C1 segment of cervical spinal cord (tissue), 14 donors: ENCODE measurements at places on chromosomes 2 and 18.

DNA sequence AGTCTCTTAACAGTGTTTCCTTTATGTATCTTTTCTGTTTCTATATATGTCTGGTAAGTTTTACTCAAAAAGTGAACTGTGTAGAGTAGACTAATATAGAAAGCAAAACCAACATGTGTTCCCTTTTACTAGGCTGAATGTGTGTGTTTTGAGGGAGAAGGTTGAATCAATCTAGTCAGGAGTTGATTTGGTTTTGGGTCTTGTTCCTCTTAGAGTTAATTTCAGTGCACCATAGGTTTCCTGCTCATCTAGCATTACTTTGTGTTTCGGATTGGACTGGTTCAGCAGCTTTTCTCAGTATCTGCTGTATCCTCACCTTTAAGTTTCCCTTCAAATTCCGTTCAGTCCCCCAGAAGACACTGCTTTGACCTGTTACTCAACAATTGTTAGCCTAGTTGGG is 52.0 kb upstream of the TRIM43 start:
- no peak for DNase-seq

DNA sequence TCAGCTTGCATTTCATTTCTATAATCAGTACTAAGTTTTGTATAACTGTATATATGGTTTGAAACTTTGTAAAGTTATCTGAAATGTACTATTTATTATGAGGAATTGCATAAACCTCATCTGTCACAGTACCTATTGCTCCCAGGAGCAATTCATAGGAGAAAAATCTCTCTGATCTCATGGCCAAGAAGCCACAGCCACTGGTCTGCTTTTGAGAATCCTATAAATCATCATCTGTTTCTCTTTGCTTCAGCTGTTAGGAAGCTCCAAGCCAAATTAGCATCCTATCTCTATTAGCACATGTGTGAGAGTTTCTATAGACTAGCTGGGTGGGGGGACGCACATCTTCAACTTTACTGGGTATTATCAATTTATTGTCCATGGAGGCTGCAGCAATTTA is 210.3 kb downstream of the CYP26B1 start:
- DNase-seq, result no peak

DNA sequence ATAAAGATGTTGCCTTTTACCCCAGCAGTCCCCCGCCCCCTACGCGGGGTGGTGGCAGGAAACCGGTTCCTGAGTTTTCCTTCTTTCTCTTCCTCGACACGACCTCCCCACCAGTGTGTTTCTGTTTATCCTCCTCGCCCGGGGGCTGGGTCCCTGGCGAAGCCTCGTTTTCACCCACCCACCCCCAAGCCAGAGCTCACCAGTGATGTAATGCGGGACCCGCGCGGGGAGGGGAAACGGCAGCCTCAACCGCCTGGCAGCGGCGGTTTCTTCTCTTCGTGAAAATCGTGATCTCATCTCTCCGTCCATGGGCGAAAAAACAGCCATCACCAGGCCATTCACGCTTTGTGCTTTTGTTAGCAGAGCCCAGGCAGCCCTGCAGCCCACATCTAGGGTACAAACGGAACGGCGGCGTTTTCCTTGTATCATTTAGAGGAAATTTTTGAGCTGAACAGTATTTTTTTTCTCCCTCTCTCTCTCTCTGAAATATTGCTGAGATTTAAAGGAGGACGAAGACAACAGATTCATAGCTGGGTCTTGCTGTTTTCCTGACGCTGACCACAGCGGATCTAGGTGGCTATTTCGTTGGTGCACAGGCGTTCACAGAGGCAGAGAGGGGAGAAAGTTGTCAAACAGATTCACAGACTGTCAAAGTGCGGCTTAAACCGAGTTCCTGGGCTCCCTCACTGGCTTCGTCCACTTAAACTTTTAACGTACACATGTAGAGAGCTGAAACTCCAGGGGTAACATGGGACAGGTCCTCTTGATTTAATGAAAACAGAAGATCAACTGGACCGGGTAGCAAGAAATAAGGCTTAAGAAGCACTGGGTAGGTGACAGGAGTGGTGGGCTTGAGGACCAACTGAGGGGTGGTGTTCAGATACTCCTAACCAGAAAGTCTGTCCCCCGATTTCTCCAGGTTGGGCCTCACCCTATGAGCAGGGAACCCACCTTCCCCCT is 21.9 kb upstream of the PAX3 start:
- no peak for DNase-seq

DNA sequence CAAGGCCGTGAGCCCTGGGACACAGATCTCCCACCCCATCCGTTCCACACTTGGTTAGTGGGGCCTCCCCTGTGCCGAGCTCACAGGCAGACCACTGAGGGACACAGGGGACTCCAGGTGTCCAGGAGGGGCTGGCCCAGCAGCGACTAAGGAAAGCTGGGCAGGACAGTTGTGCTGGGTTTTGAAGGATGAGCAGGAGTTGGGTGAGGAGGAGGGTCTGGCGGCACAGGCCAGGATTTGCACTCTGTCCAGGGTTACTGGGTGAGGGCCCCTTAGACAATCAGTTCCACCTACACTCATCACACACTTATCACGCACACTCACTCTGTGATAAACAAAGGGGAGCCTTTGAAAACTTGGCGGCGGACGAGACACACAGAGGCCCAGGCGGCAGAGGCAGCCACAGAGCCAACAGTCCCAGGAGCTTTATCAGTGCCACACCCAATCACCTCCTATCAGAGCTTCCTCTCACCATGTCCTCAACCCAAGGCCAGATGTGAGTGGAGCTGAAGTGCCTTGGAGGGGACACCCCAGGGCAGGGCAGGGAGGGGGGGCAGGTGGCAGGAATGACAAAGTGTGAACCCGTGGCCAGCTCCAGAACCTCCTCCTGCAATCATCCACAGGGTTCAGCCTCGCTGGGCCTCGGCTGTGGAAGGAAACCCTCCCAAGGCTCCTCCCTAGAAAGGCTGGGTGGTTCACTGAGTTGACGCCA is 26.6 kb downstream of the BIN1 start:
- DNase-seq, result no peak

GRCh38 chr18:80175451-80176204 is 66.6 kb downstream of the ADNP2 start:
- DNase-seq, result no peak

GRCh38 chr18:55529581-55529980 is 58.4 kb downstream of the TCF4 start:
- no peak for DNase-seq

GRCh38 chr2:217242947-217243346 is 383.1 kb upstream of the TNP1 start:
- DNase-seq, result no peak

DNA sequence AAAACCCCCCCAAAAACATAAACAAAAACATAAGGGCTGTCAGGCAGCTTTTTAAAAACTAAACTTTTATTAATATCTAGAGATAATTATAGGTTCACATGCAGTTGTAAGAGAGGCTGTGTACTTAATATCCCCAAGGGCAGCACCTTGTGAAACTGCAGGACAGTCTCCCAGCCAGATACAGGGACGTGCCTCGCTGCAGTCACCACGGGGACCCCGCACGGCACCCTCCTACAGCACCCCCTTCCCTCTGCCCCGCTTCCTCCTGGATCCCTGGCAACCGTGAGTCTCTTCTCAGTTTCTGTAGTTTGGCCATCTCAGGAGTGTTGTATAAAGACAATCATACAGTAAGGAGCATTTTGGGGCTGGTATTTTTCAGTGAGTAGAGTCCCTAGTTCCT is 6.8 kb upstream of the COLEC11 start:
- DNase-seq, result no peak

DNA sequence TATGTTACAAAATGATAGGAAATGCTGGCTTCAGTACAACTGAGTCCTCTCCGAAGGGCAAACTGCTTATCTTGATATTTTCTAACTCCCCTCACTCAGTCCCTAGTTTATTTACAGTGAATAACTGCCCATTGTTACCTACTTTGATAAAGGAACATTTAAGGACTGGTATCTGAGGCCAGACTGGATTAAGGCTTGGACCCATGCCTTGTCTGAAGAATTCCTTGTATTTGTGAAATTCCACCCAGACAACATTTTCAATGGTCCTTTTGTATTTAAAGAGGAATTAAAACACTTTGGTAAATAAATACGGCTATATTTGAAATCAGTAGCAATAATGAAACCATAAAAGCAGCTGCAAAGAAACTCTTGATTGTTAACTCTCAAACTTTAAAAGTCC is 58.3 kb downstream of the PELI1 start:
- DNase-seq, result no peak

DNA sequence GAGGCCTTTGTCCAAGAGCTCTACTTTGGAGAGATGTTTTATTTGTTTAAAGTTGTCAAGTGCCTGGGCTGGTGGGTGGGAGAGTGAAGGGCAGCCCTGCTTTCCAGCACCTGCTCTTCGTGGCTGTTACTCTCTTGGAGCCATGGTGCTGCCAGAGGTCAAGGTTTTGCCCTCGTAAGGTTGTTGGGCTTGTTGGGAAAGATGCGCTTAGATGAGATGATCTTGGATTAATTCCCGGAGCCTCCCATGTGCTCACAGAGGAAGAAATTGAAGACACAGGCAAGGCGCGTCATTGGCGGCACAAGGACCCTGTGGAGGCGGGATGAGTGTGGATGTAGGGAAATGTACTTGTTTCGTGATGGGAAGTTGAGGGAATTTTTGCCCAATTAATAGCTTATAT is 27.9 kb downstream of the ZCCHC2 start:
- no peak for DNase-seq

- DNase-seq, result no peak
These were observed 49.2 kb downstream of the MYCN start for GRCh38 chr2:15989559-15989958.

- no peak for DNase-seq
These were observed 690.1 kb upstream of the KLHL29 start for GRCh38 chr2:22694856-22695255.

DNA sequence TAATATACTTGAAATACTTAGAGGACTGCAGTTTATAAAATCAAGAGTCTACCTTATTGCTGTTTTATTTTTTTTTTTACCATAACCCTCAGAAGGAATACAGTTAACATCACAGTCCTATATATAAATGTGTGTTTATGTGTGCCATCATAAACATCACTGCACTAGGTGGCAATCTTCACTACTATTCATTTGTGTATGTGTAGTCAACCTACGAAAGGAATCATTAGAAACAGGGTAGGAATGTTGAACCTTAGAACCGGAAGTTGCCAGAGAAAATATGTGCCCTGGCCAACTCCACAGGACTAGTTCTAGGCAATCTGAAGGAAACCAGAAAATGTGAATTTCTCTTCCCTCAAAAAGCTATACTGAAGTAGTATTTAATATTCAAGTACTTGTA is 3.4 kb downstream of the GEN1 start:
- DNase-seq, result no peak

GRCh38 chr2:136281281-136282114 is 163.5 kb upstream of the CXCR4 start:
- no peak for DNase-seq

DNA sequence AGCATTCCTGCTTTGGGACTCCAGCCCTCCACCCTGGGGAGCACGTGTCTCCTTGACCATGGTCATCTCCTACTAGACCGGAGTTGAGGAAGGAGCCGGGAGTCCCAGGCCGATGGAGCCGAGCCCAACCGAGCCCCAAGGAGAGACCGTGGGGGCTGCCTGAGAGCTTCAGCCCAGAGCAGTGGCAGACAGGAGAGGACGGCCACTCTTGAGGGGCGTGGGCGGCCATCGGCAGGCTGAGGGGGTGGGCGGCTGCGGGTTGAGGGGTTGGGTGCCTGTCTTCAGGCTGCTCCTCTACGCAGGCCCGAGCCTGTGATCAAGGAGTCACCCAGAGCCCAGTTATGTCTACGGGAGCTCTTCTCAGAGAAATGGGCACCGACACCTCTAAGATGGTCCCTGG is 158.7 kb downstream of the PXDN start:
- DNase-seq, result no peak

- no peak for DNase-seq
These were observed 945.0 kb downstream of the SLC4A3 start for GRCh38 chr2:220572385-220572784.

DNA sequence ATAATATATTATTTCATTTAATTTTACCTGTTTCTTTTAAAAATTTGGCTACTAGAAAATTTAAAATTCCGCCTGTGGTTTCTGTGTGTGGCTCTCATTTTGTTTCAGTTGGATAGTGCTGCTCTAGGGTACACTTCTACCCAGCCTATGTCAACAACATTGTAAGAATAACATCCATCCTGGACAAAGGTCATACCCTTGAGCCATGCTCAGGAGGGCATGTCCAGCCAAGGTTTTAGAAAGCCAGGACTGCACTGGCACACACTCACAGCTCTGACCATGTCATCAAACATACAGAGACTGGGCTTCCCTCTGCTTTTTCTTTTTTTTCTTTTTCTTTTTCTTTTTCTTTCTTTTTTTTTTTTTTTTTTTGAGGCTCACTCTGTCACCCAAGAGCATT is 96.1 kb downstream of the CTIF start:
- DNase-seq, result no peak

DNA sequence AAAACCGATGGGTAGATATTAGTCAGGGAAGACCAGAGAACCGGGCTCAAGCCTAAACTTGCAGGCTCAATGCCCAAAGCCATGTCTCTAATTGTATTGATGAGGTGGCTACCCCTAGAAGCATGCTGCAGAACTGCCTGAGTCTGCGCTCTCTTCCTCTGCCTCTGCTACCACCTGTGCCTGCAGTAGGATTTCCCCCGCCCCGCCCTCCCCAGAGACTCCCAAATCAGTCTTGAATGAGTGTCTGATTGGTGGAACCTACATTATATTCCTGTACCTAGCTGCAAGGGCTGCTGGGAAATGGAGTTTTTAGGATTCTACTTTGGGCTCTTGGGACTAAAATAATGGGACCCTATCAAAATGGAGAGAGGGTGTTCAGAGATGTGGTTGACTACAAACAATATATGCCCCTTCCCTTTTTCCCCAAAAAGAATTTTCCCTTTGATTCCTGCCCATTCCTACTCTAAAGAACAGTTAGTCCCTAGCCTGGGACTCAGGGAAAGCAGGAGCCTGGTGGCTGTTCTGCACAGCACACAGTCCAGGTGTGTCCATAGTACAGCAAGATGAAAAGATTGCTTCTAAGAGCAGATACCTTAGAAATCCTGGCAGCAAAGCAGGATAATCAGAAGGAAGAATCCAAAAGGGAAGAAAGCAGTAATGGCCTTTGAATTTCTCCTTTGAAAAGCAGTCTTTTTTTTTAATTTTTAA is 12.5 kb downstream of the GRP start:
- DNase-seq, result no peak

- DNase-seq, result no peak
These were observed 10.1 kb downstream of the SLC9A4 start for GRCh38 chr2:102483086-102483485.

DNA sequence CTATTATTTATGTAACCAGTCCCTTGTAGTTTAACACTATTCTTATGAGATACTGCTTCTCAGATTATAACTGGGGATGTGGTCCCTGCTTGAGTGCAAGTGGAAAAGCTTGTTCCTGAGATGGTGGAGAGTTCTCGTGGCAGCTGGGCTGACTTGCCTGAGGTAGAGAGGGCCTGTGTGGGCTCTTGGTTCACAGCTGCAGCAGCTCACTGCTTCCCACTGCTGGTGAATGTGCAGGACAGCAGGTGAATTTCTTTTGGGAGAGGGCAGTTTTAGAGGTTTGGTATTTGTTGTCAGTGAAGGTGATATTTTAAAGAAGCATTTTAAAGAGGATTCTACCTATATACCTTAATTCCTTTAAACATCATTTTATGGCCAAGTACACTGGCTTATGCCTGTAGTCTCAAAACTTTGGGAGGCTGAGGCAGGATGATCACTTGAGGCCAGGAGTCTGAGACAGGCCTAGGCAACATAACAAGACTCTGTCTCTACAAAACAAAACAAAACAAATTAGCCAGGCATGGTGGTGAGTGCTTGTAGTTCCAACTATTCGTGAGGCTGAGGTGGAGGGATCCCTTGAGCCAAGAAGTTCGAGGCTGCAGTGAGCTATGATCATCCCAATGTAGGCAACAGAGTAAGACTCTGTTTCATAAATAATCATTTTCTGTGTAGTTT is 94.8 kb downstream of the MTA3 start:
- no peak for DNase-seq

GRCh38 chr2:221818616-221819320 is 246.7 kb upstream of the EPHA4 start:
- no peak for DNase-seq
